ENCODE measurements at places on chromosomes 1 and 21.

DNA sequence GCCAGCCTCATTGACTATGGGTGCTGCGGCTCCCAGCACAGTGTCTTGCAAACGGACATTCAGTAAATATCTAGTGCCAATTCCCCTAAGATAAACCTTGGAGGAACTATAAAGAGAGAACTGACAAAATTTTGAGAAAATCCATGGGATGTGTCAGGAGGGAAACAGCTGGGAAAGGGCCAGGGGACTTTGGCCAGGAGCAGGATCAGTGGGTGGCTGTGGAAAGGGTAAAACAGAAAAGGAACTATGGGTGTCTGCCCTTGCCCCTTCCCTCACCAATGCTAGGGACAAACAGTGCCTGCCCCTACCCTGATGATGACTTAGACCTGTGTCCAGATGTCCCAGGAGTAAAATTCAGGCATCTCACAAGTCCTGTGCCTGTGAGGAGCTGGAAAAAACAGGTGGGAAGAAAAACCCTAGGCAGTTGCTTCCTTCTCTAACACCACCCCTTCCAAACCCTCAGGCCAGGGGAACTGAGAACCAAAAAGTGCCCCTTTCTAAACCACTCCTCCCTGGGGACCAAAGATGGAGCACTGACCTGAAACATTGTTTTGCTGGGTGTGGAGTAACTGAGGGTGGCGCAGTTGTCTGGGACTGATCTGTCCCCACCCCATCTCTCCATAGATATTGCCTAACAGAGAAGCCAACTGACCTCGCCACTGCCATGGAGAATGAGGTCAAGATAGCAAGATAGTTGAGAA, 22.1 kb upstream of the IFNAR2 start:
- DNase-seq: no peak

GRCh38 chr1:111615870-111616715, 3.5 kb upstream of the RAP1A start:
- peak; percentile 49 for DNase-seq

GRCh38 chr1:161738627-161739287, 10.8 kb upstream of the DUSP12 start:
- peak; percentile 60 for DNase-seq

DNA sequence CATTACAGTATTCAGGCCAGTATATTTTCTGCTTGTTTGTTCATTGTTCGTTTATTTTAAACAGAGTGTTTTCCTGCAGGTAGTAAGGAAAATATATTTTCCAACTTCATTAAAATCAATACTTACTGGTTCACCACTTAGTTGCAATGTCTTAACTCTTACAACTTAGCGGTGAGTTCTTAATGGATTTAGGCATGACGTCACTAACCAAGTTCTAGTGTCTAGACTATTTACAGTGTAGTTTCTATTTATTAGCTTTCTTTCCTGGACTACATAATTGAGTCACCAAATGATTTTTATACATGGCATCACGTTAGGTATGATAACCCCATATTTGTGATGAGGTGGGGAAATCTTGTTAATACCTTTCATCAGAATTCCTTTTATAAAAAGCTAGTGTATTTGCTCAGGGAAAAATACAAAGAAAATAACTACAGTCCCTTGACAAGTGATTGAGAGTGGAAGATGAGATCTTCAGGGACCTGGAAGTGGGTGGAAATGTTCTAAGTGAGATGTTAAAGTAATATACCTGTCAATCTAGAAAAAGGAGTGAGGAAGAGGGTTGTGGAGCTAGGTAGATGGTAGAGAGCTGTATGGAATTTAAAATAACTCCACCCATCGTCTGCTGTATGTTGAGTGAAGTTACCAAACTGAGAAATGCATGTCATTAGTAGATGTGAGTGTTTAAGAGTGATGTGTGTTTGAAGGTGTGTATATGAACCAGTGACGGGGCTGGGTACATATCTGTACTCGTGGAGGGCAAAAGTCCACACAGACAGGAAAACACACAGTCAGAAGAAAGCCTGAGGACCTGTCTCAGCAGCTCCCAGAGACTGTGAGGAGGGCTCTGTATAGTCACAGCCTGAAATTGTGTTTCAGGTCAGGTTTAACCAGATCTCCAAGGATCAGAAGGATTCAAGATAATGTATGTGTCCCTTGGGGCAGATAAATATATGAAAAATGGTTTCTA, 197.6 kb upstream of the ADAMTS5 start:
- DNase-seq: no peak

DNA sequence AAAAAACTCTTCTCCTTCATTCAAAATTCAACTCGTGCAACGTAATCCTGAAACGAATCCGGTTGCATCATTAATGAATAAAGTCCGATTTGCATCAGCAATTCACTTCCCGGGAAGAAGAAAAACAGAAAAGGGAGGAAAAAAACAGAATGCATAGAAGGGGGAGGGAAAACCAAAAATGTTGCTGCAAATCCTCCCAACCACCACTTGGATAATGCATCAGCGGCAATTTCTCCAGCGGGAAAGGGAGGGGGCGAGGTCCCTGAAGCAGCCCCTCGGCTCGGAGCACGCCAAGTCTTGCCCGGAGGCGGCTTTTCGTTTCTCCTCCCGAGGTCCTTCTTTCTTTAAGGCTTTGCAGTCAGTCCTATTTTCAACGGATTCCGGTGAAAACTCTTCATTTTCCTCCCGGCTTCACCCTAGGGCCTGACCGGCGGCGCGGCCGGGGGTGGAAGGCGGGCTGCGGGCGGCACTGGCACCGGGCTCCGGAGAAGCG, 723 bp downstream of the CDC42BPA start:
- no peak for DNase-seq

DNA sequence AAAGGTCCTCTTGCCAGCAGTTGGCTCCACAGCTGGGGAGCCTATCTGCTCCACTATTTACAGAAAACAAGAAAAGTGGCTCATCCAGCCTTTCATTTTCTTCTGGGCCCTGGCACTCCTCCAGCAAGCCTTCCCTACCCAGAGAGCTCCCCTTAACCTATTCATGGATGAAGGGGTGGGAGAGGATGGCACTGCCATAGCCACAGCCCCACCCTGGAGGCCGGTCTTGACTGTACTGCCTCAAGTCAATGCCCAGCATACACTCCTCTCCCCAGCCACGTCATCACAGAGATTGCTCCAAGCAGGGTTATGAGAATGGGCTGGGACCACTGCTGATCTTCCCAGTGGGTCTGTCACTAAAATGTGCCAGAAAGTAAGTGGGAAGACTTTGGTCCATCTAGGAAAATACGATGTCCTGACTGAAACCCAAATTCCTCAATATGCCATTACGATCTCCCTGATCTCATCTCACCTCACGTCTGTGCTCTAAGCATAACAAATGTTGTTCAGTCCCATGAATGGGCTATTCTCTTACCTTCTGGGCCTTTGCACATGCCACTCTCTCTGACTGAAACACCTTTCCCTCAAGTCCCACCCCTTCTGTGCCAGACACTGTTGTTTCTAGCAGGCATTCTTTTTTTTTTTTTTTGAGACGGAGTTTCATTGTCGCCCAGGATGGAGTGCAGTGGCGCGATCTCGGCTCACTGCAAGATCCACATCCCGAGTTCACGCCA, 21.4 kb upstream of the PTAFR start:
- DNase-seq: no peak

GRCh38 chr1:47554901-47555300, 117.1 kb downstream of the FOXD2 start:
- DNase-seq: no peak

DNA sequence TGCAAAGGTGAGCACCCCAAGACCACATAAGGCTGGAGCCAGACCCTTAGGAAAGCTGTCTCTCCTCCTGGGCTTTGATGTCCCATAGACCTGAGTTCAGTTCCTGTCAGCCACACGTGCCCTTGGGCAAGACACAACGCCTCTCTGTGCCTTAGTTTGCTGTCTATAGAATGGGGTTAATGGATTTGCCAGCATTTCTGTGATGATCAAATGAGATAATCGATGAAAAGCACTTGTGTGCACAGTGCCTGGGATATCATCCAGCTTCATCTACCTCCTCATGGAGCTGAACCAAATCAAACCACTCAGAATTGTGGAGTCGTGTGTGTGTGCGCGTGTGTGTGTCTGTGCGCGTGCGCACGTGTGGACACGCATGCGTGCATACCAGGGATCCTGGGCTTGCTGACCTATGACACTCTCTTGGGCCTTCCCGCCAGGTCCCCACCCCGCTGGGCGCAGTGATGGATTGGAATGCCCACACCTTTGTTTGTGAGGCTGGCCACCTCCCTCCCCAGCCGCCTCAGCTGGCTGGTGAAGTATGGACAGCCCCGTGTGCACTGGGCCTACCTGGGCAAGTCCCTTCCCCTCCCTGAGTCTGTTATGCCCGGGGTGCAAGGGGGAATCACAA, 5.2 kb downstream of the TTC22 start:
- no peak for DNase-seq

DNA sequence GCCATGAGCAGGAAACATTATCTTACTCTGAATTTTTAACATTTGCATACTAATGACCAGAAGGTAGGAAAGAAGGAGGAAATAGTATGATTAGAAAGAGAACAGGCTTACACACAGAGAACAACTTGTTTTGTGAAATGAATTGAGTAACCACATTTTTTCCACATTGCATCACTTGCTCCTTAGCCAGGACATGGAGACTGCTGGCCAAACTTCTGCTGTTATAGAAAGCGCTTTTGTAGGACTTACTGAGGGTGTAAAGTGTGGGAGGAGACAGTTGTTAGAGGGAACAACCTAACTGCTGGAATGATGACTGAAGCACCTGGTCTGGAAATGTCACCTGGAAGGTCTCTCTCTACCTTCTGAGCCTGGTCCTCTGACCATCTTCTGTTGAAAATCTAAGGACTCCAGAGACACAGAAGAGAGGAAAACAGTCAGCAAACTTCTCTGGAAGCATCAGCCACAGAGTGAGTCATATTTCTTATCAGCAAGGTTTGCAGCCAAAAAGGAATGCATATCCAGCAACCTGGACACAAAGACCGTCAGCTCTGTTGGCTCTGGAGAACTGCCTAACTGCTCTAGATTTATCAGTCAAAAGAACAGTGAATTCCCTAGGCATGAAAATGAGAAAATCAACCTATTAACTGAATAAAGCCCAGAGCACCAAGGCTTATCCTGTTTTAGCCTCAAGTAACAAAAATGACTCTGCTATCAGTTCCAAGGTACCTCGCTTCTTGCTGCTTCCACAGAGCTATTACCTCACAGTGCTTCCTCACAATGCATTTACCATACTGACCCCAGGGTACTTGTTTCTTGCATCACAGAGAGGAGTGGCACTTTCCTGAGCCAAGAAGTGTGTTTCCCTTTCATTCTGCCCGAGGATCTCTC, 88.0 kb upstream of the SLFNL1 start:
- no peak for DNase-seq

GRCh38 chr1:238681451-238681850, 704.9 kb upstream of the CHRM3 start:
- DNase-seq: no peak

GRCh38 chr1:243313635-243314536, 58.0 kb downstream of the SDCCAG8 start:
- DNase-seq: no peak

DNA sequence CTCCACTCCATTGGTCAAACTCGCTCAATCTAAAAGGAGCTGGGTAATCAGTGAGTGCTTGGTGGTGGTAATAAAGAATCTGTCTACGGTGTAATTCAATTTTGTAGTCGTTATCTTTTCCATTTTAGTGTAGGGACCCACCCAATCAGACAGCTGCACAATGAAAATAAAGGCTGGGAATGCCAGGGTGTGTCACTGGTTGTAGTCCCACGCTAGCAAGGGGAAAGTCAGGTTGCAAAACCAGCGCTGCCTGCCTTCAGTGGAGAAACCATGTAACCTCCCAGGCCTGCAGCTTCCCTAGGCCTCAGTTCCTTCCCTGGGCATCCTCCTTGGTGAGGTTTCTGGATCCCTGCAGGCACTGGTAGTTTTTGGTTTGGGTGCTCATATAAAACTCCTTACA, 49.4 kb upstream of the PPP2R5A start:
- no peak for DNase-seq

DNA sequence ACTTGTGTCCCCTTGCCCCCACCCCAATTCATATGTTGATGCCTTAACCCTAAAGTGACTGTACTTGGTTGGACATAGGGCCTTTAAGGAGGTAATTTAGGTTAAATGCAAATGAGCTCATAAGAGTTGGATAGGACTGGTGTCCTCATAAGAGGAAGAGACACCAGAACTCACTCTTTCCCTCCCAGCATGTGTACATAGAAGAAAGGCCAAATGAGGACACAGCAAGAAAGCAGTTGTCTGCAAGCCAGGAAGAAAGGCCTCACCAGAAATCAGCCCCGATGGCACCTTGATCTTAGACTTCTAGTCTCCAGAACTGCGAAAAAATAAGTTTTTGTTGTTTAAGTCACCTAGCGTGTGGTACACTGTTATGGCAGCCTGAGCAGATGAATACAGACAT, 45.5 kb downstream of the RAB3GAP2 start:
- DNase-seq: no peak

GRCh38 chr1:59107916-59108315, 189.0 kb upstream of the FGGY start:
- no peak for DNase-seq

- DNase-seq: no peak
Observed at GRCh38 chr1:247769603-247770002, 9.2 kb upstream of the OR1C1 start.

GRCh38 chr1:66371233-66372005, 162.5 kb upstream of the SGIP1 start:
- no peak for DNase-seq

Data from activated gamma-delta T cell treated with Interleukin-2 at 50 U/mL for 16 hours (primary cell).